ENCODE measurements at places on chromosomes 4 and X.

DNA sequence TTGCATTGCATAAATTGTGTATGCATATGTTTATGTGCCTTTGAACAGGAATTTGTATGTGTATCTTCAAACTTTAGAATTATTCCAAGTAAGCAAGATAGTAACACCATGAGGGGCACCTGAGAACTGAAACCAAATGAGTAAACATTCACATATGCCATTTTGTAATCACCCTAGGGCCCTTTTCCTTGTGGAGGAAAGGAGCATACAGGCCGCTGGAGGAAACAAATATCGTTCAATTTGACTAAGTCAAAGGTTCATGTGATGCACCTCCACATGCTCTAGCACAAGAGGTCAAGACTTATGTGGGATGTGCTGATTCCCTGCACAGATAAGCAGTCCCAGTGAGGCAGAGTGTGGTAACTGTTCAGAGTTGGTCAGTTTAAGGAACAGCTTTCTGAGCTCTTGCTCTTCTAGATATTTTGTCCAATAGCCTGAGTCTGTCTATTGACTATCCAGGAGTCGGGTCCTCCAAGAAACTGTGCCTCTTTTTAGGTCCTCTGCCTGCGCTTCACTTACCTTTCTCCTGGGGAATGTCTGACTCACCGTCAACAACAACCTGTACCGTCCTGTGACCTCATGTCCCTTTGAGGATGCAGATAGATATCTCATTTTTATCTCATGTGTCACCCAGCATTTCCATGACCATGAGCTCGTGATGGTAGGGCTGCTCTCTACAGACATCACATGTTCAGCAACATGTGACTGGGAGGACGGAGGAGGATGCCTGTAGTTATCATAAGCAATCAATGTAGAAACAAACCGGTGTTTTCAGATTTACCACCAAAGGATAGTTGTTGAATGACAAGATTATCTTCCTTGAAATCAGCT is 196.9 kb downstream of the NWD2 start:
- no peak for DNase-seq

DNA sequence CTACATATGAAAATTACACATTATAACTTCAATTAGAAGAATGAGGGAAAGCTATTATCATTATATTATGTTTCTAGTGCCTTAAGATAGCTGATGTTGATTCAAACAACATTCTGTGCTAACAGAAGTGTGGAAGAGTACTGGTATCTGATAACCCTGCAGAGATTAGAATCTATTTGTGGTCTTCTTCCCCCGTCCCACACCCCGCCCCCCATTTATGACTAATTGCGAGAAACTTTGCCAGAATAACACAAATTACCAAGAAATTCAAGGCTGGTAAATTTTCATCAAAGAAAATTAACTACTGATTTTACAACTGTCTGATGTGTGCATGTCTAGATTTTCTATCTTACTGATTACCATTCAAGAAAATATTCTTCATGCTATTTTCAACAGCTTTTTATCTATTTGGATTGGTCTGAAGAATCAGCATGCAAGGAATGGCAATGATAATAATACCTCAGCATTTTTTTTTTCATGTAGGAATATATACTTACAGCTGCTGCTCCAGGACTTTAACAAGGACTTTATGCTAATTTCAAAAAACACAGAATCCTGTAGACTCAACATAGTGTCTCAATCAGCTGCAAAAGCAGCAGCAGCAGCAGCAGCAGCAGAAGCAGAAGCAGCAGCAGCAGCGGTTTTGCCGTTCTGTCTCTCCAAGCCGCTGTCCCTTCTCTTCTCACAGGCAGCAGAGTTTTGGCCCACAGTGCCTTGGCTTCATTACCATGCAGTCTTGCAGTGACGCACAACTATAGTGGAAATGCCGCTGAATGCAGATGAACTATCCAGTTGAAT is 126.7 kb downstream of the FRYL start:
- DNase-seq, result peak; percentile 42

- no peak for DNase-seq
These were observed 31.2 kb upstream of the GYPA start for GRCh38 chr4:144171697-144172096.

- DNase-seq, result no peak
These were observed 34.9 kb downstream of the FTHL17 start for GRCh38 chrX:31036895-31037294.

DNA sequence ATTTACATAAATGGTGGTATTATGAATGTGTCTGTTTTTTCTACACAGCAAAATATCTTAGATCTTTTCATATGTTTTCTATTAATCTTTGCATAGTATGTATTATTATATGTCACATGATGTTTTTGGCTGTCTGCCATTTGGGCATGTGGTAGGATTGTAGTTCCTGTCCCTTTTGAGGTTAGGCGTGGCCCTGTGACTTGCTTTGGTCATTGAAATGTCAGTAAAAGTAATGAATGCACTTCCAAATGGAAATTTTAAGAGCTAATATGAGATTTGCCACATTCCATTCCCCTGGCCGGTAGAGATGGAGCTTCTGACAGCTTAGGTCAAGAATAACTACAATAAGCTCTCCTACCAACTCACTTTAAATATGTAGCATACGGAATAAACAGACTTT is 45.1 kb downstream of the JADE3 start:
- DNase-seq, result no peak

GRCh38 chr4:24856586-24856985 is 56.3 kb downstream of the CCDC149 start:
- DNase-seq, result no peak

GRCh38 chrX:75156531-75156945 is 455 bp upstream of the ABCB7 start:
- DNase-seq, result no peak

DNA sequence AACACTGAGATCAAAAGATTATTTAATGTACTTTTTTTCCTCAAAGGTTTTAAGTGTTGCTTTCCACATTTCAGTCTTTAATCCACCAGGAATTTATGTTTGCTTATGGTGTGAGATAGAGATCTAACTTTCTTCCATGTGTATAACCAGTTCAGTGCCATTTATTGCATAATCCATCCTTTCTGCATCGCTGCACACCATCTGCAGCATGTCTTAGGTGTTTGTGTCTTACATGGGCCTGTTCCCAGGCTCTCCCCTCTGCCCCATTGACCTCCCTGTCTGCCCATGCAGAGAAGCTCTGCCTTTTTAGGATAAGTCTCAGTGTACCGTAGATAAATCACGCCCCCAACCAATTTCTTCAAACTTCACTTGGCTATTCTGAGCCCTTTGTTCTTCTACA is 30.3 kb downstream of the NSDHL start:
- no peak for DNase-seq

DNA sequence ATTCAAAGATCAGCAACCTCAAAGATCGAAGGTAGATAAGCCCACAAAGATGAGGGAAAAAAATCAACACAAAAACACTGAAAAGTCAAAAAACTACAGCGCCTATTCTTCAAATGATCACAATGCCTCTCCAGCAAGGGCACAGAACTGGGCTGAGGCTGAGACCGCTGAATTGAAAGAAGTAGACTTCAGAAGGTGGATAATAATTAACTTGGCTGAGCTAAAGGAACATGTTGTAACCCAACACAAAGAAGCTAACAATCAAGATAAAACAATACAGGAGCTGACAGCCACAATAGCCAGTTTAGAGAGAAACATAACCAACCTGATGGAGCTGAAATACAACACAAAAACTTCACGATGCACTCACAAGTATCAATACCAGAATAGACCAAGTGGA is 231.1 kb downstream of the STPG2 start:
- DNase-seq, result no peak

- DNase-seq, result no peak
These were observed 145.8 kb downstream of the MSN start for GRCh38 chrX:65813245-65813644.

DNA sequence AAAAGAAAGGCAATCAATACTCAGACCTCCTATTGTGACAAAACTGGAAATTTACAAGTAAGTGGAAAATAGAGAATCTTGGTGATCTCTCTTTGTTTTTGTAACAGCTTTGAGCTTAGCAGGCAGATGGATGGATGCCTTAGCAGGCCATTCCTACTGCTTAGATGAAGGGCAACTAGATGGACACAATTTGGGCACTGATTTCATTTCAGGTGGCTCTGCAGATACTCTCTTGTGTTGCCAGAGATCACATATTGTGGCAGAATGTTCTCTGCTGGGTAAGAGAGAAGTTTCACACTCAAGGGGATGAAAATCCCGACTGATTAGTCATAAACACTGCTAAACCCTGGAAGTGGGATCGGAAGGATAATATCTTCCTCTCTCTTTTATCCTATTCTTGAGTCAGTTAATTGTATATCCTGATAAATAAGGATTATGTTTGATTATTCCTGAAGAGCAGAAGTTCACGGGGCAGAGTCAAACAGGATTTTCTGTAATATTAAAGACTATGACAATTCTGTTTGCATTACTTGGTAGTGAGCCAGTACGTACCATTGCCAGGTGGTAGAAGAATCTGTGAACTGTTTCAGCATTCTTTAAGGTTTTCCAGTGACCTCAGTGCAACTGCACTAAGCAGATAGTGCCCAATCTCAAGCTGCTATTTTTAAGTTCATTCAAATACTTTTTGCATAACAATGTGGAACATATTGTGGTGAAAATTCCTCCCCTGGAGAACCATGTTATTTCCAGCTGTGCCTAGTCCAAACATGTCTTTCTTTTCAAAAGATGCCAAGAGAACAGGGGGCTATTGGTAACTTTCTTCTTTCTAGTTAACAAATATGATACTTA is 974.3 kb downstream of the FSTL5 start:
- DNase-seq, result no peak

- no peak for DNase-seq
These were observed 694.3 kb downstream of the GRXCR1 start for GRCh38 chr4:43586813-43587212.

DNA sequence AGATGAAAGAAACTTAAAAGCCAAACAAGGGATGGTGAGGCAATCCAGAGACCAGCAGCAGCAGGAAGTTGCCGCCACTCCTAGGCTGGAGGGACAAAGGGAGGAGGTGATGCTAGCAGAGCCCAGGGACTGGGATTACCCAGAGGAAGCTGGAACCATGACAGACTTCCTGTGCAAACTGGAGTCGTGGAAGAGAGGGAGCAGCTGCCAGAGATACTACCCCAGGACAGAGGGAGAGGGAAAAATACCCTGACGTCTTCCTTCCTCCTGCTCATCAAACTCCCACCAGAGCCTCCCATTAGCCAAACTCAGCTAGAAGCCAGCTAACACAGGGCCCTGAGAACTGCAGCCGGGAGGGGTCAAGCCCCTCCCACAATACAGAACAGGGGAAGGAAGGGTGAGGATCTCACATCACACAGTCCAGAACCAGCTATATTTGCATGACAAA is 101.2 kb upstream of the KLF3 start:
- no peak for DNase-seq

DNA sequence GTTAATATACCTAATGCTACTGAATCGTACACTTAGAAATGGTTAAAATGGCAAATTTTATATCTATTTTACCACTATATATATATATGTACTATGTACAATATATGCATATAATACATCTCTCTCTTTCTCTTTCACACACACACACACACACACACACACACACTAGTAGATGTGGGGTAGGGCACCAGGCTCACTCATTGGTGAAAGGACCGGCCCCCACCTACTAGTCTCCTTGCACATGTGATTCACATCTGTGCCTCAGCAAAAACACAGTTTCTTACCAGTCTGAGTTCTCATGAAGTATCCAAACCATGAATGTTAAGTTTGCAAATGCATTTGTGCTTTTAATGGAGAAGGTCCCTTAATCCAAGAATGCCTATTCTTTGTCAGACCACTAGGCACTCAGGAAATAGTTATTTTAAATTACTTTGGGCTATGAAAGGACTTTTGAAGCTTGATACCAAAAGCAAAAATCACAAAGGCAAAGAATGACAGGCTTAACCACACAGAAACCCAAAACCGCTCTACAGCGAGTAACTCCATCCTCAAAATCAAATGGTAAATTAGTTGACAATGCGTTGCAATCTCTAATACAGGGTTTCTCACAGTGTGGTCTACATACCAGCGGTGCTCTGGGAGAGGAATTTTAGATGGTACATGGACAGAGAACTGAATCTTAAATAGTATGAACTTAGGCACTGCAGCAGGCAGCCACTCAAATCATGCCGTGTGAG is 5.8 kb downstream of the TSC22D3 start:
- DNase-seq, result no peak

DNA sequence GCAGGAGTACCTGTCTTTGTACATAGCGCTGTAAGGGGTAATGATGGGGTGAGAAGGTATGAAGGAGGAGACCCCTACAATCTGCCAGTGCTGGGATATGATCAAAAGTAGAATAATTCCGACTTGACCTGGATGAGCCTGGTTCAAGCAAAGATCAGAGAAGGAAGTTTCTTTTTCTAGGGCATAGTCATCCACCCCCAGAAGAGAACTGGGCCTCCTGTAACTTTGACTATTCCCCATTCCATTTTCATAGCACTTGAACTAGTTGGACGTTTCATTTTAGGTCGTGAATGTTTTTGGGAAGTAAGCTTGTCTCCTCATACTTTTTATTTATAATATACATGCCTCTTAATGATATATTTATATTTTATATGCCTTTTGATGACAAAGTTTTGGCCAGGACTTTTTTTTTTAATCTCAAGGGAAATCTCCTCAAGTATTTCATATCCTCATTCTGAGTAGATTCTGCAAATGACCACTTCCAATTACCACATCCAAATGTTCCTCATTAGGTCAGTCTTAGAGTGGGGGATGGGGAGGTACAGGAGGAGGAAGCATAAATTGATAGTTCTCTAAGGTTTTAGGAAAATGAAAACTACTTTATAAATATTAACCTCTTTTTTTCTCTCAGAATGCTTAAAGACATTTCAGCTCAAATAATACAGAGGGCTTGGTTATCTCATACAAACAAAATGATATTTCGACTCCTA is 3.5 kb downstream of the CXorf58 start:
- no peak for DNase-seq

DNA sequence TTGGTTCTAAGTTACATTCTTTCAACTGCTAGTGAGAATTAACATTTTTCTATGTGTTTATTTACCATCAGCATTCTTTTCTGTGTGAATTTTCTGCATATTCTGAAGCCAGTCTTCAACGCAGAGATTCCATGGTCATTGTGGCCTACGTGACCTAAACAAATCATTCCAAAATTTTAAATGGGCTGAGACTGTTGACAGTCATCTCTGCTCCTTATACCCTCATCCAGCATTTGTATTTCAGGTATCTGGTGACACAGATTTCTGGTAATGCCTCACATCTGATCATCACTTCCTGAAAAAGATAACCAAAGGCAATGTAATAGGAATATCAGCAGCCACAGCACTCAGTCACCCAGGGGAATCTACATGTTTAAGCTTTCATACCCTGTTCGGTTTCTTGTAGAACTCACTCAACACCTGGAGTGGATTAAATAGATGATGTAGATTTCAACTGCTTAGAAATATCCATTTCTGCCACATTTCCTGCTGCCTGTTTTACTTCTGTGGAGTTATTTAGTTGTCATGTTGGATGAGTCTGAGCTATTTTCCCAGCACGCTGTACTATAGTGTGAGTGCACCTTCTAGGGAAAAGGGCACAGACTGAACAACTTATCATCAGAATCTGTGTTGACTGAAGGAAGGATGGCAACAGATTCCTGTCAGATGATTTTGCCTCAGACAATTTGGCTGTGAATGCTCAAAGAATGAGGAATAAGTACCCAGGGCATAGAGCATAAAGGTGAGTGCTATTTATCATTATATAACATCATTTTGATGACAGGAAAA is 73.0 kb upstream of the HPGD start:
- no peak for DNase-seq

- no peak for DNase-seq
These were observed 57.9 kb downstream of the MND1 start for GRCh38 chr4:153402366-153402765.

- DNase-seq, result no peak
These were observed 93.7 kb downstream of the ADGRL3 start for GRCh38 chr4:61293707-61294400.
